ENCODE measurements at places on chromosomes 5 and 9.

DNA sequence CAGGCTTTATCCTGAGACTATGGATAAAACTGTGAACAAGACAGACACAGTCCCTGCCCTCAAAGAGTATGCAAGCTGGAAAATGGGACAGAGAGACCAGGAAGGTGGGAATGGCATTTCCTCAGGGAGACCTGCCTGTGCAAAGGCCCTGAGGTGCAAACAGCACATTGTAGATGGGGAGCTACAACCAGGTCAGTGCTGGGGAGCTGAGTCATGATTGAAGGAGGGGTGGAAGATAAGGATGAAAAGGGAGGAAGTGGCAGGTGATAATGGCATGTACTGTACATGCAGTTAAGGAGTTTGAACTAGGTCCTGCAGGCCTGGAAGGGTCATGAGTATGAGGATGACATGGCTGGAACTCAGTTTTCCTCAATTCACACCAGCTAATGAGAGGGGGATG, 75.5 kb upstream of the BOD1 start:
- no peak for DNase-seq

DNA sequence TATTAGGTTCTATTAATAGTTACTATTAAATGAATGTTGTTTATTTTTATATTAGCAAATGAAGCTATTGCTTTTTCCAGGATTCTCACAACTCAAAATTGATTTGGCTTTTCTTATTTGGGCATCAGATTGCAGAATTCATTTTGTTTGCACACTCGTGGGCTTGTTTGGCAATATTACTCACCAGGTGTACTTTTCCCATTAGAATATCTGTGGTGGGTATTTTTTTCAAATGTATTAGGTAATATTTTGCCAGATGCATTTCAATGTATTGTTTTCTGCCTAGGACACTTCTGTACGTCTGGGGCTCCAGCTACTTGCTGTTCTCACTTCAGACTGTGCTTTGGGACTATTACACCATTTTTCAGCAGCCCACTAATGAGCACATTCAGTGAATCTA, 108.0 kb upstream of the GHR start:
- no peak for DNase-seq

DNA sequence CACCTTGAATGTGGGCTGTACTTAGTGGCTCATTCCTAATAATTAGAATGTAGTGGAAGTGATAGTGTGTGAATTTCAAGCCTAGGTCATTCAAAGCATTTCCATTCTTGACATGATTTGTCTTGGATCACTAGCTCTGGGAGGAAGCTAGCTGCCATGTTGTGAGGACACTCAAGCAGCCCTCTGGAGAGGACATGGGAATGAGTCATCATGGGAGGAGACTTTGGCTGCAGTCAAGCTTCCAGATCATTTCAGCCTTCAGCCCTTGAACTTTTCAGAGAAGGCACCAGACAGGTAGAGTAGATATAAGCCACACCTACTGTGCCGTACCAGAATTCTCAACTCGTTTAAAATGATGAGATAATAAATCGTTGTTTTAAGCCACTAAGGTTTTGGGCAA, 506.9 kb downstream of the ZNF608 start:
- no peak for DNase-seq

- DNase-seq = no peak
These were observed 150.8 kb downstream of the MTRR start for GRCh38 chr5:8019719-8020218.

DNA sequence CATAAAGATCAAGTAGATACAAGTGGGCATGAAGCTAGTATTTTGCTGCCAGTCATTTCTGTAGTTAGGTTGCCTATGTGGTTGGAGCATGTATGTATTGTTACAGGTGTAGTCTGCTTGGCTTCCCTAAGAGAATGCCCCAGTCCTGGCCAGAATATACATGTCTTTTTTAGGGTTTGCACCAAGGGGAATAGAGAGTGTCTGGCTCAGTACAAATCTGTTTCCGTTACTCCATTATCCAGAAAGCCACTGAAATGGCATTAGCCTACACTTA, 23.2 kb downstream of the TGFBR1 start:
- no peak for DNase-seq

DNA sequence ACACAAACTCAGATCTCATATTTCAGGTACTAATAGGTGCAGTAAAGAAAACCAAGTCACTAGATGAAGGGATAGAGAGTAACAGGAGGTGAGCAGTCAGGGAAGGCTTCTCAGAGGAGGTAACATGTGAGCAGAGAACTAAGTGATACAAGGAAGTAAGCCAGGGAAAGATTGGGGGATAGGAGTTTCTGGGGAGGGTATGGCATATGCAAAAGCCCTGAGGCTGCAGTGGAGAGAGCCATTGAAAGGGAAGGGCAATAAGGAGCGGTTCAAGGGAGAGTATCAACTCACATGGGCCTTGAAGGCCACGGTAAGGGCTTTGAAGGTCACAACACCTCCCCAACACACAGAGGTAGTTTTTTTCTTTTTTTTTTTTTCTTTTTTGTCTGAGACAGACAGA, 6.9 kb downstream of the OLFML2A start:
- DNase-seq = no peak

- DNase-seq = no peak
These were observed 85.5 kb downstream of the AK8 start for GRCh38 chr9:132792547-132792946.

GRCh38 chr5:143337946-143338345, 65.5 kb downstream of the NR3C1 start:
- DNase-seq = no peak

GRCh38 chr5:134647750-134648424, 698 bp upstream of the SEC24A start:
- DNase-seq = peak; percentile 50

DNA sequence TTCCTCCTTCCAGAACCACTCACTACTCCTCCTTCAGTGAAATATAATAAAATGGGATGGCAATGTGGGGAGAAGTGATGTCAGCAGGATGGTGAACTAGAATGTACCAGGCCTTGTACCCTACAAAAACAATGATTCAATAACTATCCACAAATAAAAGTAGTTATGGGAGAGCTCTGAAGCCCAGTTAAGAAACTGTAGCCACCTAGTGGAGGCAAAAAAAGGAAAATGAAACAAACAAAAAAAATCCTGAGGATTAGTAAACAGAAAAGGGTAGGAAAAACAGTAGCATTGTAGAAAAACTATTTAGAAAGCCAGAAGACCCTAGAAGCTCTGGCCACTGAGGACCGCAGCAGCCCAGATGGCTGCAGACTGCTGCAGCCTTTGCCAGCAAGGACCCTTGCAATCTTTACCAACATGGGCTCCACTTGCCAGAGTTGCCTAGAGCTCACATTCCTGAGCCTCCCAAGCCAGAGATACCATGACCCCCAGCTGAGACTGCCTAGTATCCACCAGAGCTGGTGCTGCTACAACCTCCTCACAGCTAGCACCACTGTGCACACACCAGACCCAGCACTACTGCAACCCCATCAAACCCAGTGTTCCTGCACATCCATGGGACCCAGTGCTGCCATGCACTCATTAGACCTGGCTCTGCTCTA, 259.7 kb upstream of the MSX2 start:
- DNase-seq = no peak

- no peak for DNase-seq
These were observed 303.7 kb downstream of the KCNN2 start for GRCh38 chr5:114665551-114665950.

GRCh38 chr5:73311291-73312110, 137.1 kb downstream of the FOXD1 start:
- no peak for DNase-seq

GRCh38 chr5:131186561-131187256, 16.0 kb downstream of the LYRM7 start:
- DNase-seq = no peak

Data from CD4-positive, alpha-beta memory T cell (primary cell).